ENCODE measurements at places on chromosomes 1 and 21.

DNA sequence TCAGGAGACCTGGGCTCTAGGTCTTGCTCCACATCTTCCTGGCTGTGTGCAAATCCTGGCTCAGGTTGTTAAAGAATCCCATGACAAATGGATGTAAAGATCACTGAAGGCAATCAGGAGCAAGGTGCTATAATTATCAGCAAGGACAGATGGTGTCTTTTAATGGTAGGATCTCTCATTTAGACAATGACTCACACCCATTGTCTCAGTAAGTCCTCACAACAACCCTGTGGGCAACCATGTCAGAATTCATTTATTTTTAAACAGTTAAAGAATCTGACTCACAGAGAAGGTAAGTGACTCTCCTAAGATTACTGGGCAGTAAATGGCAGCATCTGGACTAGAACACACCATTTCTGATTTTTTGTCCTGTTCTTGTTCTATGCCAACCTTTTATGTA is 32.8 kb downstream of the RNASEL start:
- DNase-seq = no peak

GRCh38 chr1:12375133-12375829 is 145.5 kb downstream of the VPS13D start:
- no peak for DNase-seq

DNA sequence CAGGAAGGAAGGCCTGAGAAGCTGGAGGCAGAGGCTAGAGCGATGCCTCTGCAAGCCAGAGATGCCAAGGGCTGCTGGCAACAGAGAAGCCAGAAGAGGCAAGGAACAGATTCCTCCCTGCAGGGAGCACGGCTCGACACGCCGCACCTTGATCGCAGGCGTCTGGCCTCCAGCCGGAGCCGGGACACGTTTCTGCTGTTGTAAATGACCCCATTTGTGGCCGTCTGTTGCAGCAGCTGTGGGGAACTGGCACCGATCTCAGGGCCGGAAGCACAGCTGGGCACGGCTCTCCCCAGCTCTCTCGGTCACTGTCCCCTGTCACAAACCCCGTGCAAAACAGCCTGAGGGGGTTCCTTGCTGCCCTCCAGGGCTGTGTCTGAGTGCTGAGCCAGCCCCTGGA is 59.6 kb downstream of the SIK1 start:
- no peak for DNase-seq

GRCh38 chr1:38528623-38529022 is 330.9 kb downstream of the RRAGC start:
- DNase-seq = no peak

DNA sequence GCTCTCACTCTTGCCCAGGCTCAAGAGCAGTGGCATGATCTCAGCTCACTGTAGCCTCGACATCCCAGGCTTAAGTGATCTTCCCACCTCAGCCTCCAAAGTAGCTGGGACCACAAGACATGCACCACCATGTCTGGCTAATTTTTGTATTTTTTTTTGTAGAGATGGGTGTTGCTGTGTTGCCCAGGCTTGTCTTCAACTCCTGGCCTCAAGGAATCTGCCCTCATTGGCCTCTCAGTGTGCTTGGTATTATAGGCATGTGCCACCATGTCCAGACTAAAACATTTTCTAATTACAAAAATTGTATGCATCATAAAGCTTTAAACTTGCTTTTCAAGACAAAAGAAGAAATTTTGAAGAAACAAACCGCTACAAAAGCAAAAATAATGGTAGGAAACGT is 20.1 kb downstream of the CBR1 start:
- no peak for DNase-seq

DNA sequence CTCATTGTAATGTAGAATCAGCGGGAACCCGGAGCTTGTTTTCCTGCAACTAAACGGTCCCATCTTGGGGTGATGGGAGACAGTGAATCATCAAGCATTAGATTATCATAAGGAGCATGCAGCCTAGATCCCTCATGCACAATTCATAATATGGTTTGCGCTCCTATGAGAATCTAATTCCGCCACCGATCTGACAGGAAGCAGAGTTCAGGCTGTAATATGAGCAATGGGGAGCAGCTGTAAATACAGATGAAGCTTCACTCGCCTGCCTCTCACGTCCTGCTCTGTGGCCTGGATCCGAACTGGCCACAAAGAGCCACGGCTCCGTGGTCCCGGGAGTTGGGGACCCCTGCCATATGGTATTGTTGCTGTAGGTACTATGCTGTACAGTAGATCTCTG is 1.6 kb downstream of the IFI44 start:
- DNase-seq = no peak
